Memory B cell (primary cell): ENCODE measurements at places on chromosomes 12 and 14.

DNA sequence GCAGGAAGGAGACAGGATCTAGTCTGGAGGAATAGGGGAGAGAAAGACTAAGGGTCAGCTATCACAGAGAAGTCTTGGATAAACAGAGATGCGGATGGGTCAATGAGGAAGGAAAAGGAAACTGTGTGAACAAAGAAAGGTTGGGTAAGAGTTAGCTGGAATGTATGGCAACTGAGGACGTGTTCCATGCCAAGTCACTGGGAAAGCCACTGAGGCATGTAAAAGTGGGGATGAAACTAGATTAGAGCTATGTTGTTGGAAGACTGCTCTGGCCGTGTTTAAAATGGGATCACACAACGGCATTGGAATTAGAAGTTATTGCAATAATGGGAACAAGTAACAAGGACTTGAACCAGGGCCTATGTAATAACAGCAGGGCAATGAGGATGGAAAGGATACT, 3.9 kb upstream of the NR2C1 start:
- H3K36me3 ChIP-seq: no peaks in the 10 kb centered on the region
- DNase-seq: no peak

- DNase-seq: no peak
- no peak overlapping the region for H3K27ac ChIP-seq
These were observed 11.5 kb downstream of the RIMKLB start for GRCh38 chr12:8709124-8709830.

DNA sequence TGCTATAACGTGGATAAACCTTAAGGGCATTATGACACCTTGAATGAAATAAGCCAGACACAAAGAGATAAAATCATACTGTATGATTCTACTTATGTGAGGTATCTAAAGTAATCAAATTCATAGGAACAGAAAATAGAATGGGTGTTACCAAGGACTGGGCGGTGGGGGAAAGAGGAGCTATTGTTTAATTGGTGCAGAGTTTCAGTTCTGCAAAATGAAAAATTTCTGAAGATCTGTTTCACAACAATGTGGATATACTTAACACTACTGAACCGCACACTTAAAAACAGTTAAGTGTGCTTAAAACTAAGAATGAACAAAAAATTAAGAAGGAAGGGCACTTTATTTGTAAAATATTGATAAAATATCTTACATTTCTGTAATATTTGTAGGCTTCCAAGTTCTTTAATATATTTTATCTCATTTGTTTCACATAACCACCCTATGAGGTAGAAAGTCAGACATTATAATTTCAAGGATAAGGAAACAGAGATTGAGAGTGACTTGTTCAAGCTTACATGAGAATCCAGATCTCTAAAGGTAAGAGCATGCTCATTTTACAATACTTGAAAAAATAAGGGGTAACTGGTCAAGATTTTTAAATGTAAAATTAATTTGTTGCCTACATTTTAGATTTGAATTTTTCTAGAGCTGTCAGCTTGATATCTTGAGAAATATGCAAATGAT, 14.9 kb downstream of the LTA4H start:
- H3K27ac ChIP-seq: peak overlapping the region; percentile 61
- DNase-seq: peak; percentile 35
- peaks cover 20% of the 10 kb centered on the region for H3K36me3 ChIP-seq
- H3K27me3 ChIP-seq: no peaks in the 10 kb centered on the region

GRCh38 chr12:92614502-92614901, 88.3 kb upstream of the PLEKHG7 start:
- H3K4me1 ChIP-seq: no peaks in the 10 kb centered on the region
- no peaks in the 10 kb centered on the region for H3K27me3 ChIP-seq
- H3K36me3 ChIP-seq: no peaks in the 10 kb centered on the region
- H3K27ac ChIP-seq: no peak overlapping the region

- DNase-seq: no peak
- H3K27me3 ChIP-seq: no peaks in the 10 kb centered on the region
- no peak overlapping the region for H3K4me3 ChIP-seq
- peaks cover 2% of the 10 kb centered on the region for H3K4me1 ChIP-seq
- peaks cover 22% of the 10 kb centered on the region for H3K36me3 ChIP-seq
- H3K27ac ChIP-seq: no peak overlapping the region
These were observed 51.3 kb upstream of the A2ML1 start for GRCh38 chr12:8771072-8771471.

- DNase-seq: no peak
- H3K27ac ChIP-seq: peak overlapping the region; percentile 51
- peaks cover 21% of the 10 kb centered on the region for H3K36me3 ChIP-seq
These were observed 225.2 kb downstream of the FUT8 start for GRCh38 chr14:65637780-65638179.

- H3K4me1 ChIP-seq: no peaks in the 10 kb centered on the region
- no peaks in the 10 kb centered on the region for H3K36me3 ChIP-seq
- no peak overlapping the region for H3K4me3 ChIP-seq
- no peak for DNase-seq
These were observed 230.6 kb upstream of the KRR1 start for GRCh38 chr12:75742048-75742447.

DNA sequence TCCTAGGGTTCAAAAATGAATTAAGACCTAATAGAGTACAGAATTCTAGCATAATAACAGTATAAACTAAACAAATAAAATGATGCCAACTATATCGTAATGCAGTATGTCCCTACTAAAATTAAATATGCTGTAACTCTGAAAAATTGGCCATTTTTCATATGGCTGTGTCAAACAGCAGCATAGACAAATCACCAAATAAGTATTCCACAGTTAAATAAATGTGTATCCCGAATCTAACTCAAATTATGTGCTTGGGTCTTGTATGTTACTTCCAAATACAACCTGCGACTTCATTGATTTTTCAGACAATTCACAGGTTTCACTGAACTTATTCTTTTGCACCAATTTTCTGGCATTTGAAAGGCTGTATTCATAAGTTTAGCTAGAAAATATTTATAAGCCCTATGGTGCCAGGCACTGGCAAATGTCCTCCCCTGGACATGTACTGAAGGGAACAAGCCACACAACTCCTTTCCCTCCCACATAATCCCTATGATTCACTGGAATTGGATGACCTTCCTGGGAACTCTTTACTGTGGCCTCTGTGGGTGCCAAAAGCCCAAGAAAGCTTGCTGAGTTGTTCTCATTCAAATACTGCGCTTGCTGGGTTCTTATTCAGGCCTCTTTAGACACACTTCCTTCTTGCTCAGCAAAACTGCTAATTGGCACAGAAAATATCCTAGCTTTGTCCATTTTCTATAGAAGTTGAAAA, 108.8 kb downstream of the KITLG start:
- H3K27ac ChIP-seq: no peak overlapping the region
- no peaks in the 10 kb centered on the region for H3K4me1 ChIP-seq
- H3K27me3 ChIP-seq: peaks cover 2% of the 10 kb centered on the region
- H3K36me3 ChIP-seq: no peaks in the 10 kb centered on the region
- no peak overlapping the region for H3K4me3 ChIP-seq

DNA sequence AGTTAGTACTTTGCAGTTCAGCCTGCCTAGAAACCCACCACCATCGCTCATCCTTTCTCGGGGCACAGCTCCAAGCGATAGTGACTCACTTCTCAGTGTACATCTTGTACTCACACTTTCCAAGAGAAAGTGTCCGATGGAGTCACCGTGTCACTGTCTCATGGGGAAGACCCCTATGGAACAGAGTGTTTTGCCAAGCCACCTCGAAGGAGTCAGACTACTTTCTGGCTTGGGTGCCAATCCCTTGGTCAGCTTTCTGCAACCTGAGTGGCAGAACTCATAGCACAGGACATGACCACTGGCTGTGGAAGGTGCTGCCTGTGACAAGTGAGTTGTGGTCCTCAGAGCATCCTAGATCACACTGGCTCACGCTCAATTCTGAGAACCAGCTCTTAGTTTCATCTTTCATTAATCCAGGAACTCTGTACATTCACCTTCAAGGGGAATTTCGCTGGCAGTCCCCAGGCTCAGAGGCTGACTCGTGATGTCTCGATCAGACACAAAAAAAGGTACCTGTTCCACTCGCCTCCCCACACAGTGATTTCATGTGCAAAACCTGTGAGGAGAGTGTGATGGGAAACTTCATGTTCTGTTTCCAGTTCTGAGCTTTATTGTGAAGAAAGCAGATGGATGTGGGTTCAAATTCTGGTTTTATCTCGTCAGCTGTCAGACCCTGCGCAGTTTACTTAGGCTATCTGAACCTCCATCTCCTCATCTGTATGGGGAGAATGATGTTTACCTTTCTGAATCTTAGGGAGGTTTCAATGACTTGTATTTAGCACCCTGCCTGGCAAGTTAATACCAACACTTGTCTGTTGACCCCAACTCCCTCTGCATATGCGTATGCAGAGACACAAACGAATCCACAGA, 127.3 kb upstream of the CCND2 start:
- H3K27me3 ChIP-seq: no peaks in the 10 kb centered on the region
- peak; percentile 28 for DNase-seq
- H3K4me1 ChIP-seq: peaks cover 55% of the 10 kb centered on the region
- no peaks in the 10 kb centered on the region for H3K36me3 ChIP-seq
- H3K4me3 ChIP-seq: peak overlapping the region; percentile 44

DNA sequence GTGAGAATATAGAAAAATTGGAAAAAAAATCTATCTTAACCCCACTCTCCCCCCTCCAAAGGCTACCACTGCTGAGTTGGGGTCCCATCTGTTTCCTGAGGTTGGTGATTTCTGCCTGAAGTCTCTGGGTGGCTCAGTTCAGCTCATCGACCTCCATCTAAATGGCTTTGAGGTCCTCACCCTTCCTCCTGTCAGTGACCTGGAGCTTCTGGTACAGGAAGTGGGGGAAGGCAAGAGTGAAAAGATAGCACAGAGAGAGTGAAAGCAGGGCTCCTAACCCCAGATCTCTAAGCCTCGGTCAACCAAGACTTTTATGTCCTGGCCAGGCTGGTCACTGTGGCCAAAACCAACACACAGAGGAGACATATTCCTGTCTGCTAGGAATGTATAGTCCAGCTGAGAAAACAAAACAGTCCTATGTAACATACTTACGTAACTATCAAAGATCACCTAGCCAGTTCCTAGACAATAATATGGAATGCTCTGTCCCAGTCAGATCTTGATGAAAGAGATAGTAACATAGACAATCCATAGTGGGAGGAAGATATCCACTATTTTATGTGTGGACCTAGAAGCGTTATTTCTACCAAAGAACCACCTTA, 12.3 kb upstream of the KRT73 start:
- DNase-seq: peak; percentile 3
- peaks cover 22% of the 10 kb centered on the region for H3K27me3 ChIP-seq
- H3K4me1 ChIP-seq: no peaks in the 10 kb centered on the region
- H3K27ac ChIP-seq: no peak overlapping the region
- H3K36me3 ChIP-seq: no peaks in the 10 kb centered on the region

GRCh38 chr14:23366426-23366921, 1.5 kb upstream of the EFS start:
- no peak for DNase-seq
- no peak overlapping the region for H3K4me3 ChIP-seq
- H3K27ac ChIP-seq: no peak overlapping the region
- peaks cover 25% of the 10 kb centered on the region for H3K27me3 ChIP-seq
- no peaks in the 10 kb centered on the region for H3K4me1 ChIP-seq

DNA sequence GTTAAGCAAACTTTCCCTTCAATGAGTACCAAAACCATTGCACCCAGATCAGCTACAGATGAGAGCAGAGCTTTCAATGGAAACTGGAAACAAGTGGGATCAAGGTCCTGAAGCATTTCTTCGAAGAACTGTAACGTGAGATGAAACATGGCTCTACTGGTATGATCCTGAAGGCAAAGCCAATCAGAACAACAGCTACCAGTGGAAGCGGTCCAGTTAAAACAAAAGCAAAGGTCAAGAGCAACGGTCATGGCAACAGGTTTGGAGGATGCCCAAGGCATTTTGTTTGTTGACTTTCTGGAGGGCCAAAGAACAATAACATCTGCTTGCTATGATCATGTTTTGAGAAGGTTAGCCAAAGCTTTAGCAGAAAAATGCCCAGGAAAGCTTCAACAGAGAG, 137.9 kb upstream of the CPSF6 start:
- peaks cover 7% of the 10 kb centered on the region for H3K27me3 ChIP-seq
- H3K36me3 ChIP-seq: no peaks in the 10 kb centered on the region
- no peak overlapping the region for H3K27ac ChIP-seq
- no peak for DNase-seq

- peaks cover 2% of the 10 kb centered on the region for H3K36me3 ChIP-seq
- DNase-seq: no peak
- no peak overlapping the region for H3K27ac ChIP-seq
- peaks cover 17% of the 10 kb centered on the region for H3K27me3 ChIP-seq
- H3K4me3 ChIP-seq: peak overlapping the region; percentile 98
These were observed 1.7 kb upstream of the HOXC4 start for GRCh38 chr12:54051874-54052437.

DNA sequence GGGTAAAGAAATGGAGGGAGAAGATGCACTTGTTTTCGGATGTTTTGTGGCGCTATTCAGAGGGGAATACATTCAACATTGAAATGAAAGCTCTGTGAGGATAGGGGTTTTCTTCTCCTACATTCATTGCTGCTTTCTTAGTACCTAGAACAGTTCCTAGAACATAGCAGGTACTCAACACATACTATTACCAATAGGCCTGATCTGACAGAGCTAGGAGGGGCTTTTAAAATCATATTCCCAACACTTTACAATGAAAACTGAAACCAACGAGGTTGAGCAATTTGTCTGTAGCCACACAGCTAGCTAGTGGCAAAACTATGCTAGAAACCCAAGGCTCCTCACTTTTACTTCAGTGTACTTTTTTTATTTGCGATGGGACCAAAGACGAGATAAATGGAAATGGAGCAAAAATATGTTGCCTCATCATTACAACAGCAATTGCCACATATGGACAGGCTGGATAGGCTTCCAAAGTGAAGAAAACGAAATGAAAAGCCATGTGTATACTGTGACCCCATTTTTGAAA, 23.1 kb upstream of the IL22 start:
- H3K27ac ChIP-seq: no peak overlapping the region
- no peaks in the 10 kb centered on the region for H3K36me3 ChIP-seq
- no peak for DNase-seq
- H3K4me3 ChIP-seq: no peak overlapping the region
- H3K27me3 ChIP-seq: peaks cover 1% of the 10 kb centered on the region
